Endodermal cell (in vitro differentiated cells): ENCODE measurements at places on chromosomes 11 and 22. TPM values are rescaled to one million over a fixed set of nuclear protein-coding genes. Genes with fewer than 3 reads are reported as not detected.

GRCh38 chr11:106156290-106156937 lies 79.0 kb downstream of the AASDHPPT start:
- DNase-seq, result peak; percentile 53

DNA sequence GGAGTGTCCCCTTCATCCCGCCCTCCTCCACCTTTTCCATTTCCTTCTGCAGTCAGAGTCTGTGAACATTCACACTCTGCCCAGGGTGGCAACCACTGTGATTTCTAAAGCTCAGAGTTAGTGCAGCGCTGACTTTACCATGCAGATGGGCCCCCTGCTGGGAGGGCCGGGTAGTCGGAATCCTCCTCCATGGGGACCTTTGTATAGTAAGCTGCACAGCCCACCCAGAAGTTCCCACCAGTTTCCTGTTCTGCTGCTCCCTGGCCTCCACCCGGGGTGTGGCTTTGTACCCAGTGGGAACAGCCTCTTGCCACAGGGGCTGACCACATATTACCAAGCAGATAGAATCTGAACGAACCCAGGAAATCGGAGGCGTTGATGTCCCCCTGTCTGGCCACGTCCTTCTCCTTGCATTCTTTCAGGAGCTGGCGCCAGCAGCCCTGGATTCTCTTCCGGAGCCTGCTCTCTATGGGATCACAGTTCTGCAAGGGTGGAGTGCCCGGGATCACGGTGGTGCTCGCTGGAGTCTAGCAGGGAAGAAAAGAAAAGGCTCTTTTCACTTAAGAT lies 125.3 kb downstream of the MPPED1 start:
- no peak for DNase-seq

DNA sequence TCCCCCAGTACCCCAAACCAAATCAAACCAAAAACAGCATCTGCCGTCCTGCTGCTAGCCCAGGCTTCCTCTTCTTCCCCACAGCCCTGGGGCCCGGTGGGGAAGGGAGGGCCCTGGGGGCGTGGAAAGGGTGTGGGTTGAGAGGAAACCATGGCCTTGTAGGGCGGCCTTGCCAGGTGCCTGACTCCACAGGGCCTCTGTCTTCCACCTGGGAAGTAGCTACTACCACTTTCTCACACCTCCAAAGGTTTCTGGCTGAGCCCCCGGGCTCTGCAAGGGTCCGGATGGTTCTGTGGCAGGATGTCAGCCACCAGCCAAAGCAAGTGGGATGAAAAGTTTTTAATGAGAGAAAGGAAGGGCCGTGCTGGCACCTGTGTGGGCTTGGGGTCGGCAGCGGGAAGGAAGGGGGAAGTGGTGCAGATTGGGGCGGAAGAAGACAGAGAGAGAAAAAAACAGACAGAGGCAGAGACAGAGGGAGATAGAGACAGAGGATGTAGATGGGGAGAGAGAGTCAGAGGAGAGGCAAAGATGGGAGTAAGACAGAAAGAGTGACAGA lies 10.5 kb downstream of the TPST2 start:
- no peak for DNase-seq

DNA sequence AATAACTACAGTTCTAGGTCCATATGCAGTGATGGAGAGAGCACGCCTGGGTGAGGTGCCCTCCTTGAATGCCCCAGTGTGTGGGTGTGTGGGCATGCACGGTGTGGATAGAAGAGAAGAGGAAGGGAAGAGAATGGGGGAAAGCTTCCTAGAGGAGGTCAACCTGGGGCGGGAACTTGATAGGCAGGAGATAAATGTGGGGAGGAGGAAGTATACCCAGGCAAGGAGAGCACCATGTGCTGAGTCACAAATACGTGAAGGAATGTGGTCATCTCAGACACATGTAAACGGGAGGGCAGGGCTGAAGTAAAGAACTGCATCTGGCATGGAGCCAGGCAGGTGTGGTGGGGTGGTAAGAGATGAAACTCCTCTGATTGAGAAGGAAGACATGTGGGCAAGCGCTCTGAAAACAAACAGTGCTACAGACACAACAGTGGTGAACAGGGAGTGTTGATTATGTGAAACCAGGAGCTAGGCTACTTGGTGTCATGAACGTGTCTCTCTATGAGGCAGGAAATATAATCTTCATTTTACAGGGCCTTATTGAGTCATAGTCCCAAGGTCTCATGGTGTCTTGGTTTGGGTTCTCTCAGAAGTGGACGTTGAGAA lies 61.5 kb upstream of the EED start:
- DNase-seq, result no peak

DNA sequence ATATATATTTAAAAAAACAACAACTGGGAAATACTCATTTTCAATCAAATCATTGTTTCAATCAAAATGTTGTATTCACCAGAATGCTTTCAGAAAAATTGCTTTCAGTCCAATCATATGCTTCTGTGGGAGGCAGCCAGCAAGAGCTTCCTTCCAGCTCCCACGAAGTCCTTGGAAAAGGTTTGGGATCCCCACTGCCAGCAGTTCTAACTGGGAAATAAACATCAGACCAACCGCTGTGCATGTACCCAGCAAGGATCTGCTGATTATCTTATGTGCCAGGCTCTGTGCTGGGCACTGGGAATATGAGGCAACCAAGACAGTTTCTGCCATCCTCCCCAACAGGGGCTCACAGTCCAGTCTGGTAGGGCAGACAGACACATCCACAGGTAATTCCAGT lies 10.8 kb downstream of the RPS13 start:
- no peak for DNase-seq

GRCh38 chr11:111845276-111846028 lies 25.9 kb downstream of the ALG9 start:
- no peak for DNase-seq

GRCh38 chr11:79794484-79795393 lies 353.9 kb upstream of the TENM4 start:
- no peak for DNase-seq

DNA sequence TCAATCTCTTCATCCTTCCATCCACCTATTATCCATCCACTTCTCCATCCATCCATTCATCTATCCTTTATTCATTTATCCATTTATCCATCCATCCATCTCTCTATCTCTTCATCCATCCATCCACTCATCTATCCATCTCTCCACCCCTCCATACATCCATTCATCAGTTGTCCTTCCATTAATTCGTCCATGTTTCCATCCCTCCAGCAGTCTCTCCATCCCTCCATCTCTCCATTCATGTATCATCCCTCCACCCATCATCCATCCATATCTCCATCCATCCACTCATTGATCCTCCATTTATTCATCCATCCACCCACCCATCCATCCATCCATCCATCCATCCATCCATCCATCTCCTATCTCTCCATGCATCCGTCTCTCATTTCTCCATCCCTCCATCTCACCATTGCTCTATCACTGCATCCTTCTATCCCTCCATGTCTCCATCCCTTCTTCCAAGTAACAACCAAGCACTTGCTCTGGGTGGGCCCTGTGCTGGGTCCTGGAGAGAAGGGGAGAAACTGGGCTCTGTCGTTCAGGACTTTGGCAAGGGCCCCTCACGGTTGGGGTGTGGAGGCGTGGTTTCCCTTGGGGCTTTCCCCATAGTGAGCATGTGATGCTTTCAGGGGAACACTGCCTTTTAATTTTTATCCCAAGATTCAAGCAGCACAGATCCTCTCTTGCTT lies 43.3 kb downstream of the SMIM38 start:
- DNase-seq, result no peak

DNA sequence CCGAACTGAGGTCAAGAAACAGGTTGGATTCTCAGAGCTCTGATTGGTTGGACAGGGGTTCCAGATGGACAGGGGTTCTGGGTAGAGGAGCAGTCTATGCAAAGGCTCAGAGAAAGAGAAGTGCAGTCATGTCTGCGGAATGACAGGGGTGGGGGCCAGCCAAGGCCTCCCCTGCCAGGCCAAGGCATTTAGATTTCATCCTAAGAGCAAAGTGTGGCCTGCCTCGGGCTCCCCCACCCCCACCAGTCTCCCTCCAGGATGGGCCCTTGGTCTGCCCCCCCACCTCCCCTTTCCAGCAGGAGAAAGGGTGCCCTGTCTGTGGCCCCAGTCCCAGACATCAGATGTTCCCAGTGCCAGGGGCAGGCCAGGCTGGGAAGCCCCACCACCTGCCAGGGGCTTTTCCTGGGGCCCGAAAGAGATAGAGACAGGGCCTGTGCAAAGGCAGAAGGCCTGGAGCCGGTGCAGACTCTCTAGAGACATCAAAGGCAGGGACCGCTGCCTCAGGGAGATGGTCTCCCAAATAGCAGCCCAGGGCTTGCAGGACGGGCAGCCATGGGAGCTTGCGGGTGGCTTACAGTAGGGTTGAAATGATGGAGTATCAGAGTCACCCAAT lies 9.4 kb downstream of the SUSD2 start:
- no peak for DNase-seq

DNA sequence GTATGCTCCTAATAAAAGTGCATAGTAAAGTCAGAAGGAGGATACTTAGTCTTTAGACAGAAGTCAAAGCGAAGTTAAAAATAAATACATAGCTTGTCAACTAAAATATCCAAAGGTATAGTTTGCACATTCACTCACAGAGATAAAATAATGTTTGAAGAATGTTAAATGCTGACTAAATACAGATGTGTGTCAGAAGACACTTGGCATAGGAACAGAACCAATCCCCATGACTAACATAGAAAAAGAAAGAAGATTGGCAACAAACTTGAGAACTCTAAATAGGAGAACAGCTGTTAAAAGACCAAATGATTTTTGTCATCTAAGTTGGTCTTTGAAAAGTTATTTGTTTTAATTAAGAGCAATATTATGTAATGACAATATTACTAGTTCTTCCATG lies 1172.1 kb upstream of the RAG2 start:
- no peak for DNase-seq

- DNase-seq, result no peak
Measured at GRCh38 chr11:40183073-40184064, 1276.1 kb downstream of the LRRC4C start.

DNA sequence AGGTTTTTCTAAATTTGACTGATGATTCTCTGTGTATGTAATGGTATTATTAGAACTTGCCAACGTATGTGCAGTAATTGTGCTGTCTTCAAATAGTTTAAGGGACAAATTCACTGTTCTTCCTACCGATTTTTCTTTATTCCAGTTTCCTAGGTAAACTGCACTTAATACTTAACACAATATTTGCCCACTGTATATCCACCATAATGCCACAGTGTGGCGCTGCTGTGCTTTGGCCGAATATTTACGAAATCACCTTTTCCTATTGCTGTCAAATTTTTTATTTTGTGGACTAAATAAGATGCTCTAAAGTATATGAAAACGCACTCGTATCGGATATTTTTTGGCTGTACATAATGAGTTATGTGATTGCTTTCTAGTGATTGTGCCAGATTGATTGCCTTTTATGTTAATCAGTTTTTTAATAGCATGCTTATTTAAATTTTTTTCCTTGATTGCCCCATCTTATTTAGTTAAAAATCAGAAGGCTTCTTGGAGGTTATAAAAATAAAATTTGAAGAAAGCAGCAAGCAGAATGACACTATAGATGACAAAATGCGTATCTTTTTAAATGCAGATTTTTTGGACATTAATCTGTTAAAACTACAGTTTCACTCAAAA lies 10.5 kb downstream of the AASDHPPT start:
- peak; percentile 64 for DNase-seq

GRCh38 chr11:70807195-70807543 lies 408.8 kb downstream of the CTTN start:
- no peak for DNase-seq

DNA sequence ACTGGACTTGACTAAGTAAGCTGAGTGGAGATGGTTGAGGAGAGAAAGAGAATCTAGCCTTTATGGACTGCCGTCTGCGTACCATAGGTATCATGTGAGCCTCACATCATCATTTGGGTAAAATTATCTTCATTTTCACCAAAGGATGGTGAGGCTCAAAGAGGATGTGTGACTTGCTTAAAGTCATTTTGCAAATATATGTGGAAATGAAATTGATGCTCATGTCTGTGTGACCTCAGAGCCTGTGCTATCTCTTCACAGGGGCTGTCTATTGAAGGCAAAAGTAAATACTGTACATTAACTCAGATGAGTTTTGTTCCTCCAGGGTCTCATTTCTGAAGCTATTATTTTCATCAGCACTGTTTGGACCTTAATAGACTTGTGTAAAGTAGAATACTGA lies 83.3 kb upstream of the ALKBH3 start:
- no peak for DNase-seq

- no peak for DNase-seq
Measured at GRCh38 chr11:45270946-45271716, 15.0 kb downstream of the SYT13 start.

DNA sequence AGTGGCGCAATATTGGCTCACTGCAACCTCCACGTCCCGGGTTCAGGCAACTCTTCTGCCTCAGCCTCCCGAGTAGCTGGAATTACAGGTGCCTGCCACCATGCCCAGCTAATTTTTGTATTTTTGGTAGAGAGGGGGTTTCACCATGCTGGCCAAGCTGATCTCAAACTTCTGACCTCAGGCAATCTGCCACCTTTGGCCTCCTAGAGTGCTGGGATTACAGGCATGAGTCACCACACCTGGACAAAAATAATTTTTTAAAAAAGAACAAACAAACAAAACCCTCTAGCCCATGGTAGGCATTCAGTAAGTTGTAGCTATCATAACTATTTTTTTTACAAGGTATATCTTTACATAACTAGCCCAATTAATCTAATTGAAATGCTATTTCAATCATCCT lies 73.9 kb upstream of the CAPRIN1 start:
- no peak for DNase-seq

GRCh38 chr11:85495918-85496317 lies 131.2 kb downstream of the DLG2 start:
- DNase-seq, result no peak

DNA sequence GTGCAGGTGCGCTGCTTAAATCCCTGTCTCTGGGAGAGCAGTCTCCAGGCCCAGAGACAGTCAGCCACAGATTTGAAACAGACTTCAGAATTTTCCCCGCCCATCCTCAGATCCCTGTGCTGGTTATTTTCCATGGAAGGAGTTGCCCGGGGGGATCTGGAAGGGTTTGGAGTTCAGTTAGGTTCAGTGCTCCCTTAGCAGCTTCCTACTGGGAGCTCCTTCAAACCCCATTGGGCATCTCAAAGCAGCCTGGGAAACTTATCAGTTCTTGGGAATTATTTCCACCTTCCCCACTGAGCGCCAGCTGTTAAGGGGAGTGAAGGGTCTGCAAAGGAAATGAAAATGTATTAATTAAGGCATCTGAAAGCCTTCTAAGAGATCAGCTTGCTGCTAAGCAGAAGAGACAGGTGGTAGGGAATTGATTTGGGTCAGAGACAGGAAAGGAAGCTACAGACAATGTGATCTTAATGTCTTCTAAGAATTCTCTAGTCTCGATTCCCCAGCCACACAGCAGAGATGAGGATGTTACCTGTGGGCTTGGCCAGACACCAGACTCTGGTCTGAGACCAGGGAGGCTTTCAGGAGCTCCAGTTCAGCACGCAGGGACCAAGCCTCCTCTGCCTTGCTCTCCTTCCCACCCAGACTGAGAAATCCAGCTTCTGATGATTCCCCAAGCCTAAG lies 106.2 kb upstream of the TBCEL start:
- no peak for DNase-seq

DNA sequence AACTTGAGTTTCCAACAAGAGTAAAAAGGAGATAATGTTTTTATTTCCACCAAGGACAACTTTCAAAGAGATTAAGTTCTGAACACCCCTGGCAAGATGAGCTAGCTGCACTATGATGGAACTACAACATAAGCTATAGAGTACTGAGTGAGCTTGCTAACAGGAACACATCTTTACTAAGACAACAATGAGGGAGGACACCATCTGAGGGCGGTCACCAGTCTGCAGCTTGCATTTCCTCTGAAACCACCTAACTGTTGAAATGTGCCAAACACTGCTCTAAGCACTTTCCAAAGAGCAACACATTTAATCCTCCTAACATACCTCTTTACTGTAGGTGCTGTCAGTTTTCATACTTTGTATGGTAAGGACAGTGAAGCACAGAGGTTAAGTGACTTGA lies 68.4 kb downstream of the TCF20 start:
- DNase-seq, result no peak

The VWCE gene
- 6.1 to 7.2 TPM (median 7.2 TPM) in 3 replicates for total RNA-seq

The ASPHD2 gene
- 7.3 and 7.5 TPM in 2 replicates for total RNA-seq

The FZD4 gene
- 48.3 and 52.1 TPM in 2 replicates for total RNA-seq

The NADSYN1 gene
- 51.5 and 61.6 TPM in 2 replicates for total RNA-seq
